ENCODE measurements at places on chromosomes 2 and 18.

DNA sequence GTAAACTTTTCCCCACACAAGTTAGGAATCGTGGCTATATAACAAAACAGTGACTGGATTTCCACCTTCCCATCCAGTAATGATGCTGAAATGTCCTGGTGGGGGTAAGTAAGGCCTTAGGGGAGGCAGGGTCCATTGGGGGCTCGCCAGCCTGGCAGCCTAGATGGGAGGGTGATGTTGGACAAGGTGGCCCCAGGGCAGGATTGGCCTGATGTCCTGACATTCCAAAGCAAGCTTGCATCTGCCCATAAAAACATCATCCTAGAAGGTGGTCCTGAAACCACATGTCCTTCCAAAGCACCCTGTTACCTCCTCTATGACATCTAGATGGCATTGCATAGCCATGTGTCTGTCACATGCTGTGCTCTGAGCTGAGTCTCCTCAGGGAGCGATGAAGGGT lies 54.1 kb upstream of the RAB6C start:
- no peak for DNase-seq

DNA sequence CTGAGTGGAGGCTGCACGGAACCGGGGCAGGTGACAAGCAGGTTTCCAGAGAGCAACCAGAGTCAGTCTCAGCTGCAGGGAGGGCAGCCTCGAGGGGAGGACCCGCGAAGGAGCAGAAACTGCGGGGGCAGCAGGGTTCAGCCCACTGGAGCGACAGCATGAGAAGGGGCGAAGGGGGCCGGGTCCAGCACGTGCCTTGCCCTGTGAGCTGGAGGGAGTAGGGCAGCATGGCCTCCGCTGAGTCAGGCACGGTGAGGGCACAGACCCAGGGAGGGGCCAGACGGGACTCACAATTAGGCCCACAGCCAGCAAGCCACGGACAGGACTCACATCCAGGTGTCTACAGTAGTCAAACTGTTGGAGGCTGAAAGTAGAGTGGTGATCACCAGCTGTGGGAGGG lies 22.7 kb upstream of the ATP9B start:
- DNase-seq, result no peak

DNA sequence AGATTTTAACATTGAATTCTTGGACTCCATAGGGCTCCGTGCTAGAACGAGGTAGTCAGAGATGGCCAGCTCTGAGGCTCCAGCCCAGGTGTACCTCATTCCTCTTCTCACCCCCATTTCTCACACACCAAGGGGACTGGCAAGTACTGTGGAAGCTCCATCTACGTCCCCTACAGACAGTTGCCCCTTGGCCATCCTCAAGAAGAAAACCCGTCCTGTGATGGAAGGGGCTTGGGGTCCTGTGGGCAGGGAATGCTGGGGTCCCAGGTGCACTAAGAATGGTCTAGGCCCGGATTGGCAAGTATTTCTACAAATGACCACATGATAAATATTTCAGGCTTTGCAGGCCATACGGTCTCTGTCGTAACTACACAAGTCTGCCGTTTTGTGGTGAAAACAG lies 110.3 kb downstream of the PDCL3 start:
- no peak for DNase-seq

DNA sequence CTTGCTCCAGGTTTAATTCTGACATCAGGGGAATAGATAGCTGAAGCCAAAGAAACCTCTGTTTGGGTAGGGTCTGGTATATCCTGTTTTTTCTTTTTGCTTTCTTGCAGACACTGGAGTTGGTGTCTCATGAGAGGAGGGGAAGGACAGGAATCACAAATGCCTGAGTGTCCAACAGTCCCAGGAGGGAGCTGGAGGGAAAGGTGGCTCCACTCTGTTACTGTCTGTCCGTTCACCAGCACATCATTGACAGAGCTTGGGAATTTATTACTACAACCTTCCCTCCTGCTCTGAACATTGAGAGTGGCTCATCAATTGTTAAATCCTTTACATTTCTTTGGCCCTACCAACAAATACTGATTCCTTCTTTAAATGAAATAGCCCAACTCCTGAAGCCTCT lies 152.3 kb upstream of the NOSTRIN start:
- DNase-seq, result no peak

DNA sequence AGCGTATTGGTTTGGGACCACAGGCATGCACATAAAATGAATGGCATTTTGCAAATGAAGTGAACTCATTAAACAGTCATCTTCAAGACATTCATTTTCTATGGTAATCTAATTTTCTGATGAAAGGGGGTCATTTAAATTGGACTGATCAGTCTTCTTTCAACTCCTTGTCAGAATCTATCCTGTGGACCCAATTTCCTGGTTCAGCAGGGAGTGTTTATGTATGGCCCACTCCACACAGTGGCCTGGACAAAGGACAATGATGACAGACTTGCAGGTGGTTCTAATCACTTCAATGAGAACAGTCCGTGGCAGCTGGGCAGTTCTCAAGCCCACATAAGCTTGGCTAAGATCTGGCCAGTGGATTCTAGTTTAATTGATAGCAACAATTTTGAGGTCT lies 448.1 kb downstream of the DCDC2C start:
- no peak for DNase-seq

DNA sequence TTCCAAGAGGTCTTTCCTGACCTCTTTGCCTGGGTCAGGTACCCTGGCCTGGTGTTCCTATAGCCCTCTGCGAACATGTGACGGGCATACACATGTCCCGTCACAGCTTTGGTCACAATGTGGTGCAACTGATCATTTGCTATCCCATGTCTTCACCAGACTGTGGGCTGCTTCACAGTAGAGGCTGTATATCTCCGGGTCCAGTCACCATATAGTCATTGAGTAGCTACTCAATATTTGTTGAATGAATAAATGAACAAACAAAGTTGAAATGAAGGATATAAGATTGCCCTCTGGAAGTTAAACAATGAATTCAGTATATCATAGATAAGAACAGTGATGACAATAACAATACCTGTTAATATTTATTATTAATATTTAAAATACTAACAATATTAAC lies 16.8 kb downstream of the AOX1 start:
- DNase-seq, result no peak

GRCh38 chr2:224881846-224882245 lies 160.4 kb downstream of the DOCK10 start:
- DNase-seq, result no peak

- no peak for DNase-seq
Observed at GRCh38 chr18:58698701-58699193, 27.5 kb downstream of the MALT1 start.

DNA sequence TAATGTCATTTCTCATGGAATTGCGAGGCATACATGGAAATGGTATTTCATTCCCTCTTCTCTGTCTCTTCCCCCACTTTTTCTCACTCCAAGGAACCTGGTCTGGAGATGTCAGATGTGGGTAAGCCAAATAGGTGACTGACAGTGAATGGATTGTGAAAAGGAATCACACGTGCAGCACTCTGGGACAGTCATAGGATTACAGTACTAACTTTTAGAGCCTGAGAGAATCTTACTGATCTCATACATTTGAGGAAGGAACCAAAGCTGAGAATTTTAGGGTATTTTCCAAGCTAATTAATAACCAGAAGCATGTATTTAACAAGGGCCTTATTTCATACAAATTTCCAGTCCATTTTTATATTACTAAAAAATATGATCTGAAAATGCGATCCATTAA lies 58.1 kb upstream of the ERBB4 start:
- DNase-seq, result no peak

DNA sequence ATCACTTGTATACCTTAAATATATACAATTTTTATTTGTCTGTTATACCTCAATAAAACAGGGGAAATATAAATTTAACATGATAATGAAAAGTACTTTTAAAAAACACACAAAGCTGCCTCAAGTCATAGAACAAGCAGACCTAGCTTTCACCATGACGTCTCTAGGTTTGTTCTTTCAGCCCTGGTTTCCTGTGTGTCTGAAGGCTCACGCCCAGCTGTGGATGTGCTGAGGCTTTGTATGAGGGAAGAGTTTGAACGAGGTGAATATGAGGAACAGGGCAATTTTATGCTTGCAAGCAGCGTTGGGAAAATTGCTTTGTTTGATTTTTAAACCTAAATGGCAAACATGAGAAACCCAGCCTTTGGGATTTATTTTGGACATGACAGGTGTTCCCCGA lies 15.3 kb downstream of the SH3RF3 start:
- no peak for DNase-seq

- DNase-seq, result no peak
Observed at GRCh38 chr2:189161894-189162293, 17.7 kb downstream of the COL5A2 start.

DNA sequence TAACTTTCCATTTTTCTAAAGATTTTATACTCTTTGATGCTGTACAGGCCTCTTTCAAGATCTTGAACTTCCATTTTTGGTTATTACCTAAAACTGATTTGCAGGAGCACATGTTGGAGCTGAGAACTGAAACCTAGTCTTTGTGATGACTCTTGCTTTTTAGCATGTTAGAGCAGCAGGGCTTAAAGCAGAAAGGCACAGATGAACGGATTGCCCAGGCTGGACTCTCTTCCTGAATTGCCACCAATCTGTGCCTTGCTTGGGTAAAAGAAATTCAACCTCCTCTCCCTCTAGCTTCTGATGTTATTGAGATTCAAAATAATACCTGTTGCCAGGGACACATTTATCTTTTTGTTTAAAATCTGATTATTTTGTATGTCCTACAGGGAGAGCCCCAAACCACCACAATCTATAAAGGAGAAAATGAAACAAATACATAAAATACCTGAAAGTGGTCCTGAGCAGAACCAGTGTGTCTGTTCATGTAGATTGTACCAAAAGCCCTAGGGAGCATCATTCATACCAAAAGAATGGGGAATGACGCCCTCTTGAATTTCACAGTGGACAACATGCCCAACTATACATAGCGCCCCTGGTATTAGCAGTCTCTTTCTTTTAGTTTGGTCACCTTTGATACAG lies 277.0 kb upstream of the MAP2 start:
- no peak for DNase-seq

DNA sequence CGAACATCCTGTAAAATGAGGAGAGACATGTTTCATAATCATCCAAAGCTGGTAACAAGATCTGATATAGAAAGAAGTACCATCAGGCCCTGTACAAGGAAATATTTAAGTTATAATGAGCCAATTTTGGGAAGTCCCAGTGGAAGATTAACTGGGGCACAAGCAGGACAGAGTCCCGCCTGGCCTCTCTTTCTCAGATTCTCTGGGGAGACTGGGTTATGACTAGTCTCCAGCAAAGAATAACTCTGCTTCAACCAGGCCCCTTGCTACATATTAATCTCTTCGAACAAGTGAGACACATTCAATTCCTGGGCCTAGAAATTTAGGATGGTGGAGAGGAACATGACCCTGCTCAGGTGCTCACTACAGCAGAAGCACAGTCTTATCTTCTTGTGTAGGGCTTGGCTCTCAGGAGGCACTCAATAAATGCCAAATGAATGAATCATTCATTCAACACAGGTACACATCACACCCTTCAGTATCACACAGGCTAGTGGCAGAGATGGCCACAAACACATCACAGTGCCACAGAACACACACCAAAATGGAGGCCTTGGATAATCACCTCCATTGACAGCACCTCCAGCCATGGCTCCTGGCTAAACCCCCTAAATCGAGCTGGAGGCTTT lies 46.4 kb upstream of the RNF152 start:
- no peak for DNase-seq

GRCh38 chr2:3610881-3611505 lies 16.1 kb downstream of the COLEC11 start:
- no peak for DNase-seq

GRCh38 chr2:95392730-95393455 lies 9.6 kb upstream of the FAHD2A start:
- DNase-seq, result no peak

GRCh38 chr2:207825045-207825954 lies 55.6 kb upstream of the FZD5 start:
- no peak for DNase-seq

GRCh38 chr2:84939426-84940087 lies 31.4 kb upstream of the KCMF1 start:
- DNase-seq, result no peak

- DNase-seq, result no peak
Observed at GRCh38 chr2:122422384-122422991, 667.0 kb downstream of the TSN start.

DNA sequence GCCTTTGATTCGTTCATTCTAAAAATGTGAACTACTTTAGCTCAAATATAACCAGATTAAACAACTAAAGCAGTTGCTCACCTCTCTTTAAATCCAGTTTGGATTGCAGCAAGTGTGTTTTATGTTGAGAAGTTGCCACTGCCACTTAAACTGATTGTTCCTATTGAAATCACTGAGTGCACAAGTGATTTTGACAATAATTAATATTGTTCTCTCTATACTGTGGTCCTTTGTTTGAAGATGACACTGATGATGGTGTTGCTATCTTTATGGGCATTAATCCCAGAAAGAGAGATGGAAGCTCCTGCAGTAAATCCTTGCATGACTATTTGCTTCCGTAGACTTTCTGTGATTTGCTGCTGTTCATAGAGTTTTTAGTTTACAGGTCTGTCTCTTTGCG lies 251.4 kb upstream of the ZEB2 start:
- DNase-seq, result no peak

DNA sequence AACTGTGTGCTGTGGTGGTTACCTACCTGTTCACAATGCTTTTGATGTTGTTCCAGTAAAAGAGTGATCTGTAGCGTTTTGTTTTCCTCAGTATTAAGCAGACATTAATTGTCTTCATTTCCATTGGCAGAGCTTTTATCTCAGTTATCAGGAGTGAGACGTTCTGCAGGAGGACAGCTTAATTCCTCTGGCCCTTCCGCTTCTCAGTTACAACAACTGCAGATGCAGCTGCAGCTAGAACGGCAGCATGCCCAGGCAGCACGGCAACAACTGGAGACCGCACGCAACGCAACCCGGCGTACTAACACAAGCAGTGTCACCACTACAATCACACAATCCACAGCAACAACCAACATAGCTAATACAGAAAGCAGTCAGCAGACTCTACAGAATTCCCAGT lies 78.3 kb downstream of the KCMF1 start:
- DNase-seq, result no peak

DNA sequence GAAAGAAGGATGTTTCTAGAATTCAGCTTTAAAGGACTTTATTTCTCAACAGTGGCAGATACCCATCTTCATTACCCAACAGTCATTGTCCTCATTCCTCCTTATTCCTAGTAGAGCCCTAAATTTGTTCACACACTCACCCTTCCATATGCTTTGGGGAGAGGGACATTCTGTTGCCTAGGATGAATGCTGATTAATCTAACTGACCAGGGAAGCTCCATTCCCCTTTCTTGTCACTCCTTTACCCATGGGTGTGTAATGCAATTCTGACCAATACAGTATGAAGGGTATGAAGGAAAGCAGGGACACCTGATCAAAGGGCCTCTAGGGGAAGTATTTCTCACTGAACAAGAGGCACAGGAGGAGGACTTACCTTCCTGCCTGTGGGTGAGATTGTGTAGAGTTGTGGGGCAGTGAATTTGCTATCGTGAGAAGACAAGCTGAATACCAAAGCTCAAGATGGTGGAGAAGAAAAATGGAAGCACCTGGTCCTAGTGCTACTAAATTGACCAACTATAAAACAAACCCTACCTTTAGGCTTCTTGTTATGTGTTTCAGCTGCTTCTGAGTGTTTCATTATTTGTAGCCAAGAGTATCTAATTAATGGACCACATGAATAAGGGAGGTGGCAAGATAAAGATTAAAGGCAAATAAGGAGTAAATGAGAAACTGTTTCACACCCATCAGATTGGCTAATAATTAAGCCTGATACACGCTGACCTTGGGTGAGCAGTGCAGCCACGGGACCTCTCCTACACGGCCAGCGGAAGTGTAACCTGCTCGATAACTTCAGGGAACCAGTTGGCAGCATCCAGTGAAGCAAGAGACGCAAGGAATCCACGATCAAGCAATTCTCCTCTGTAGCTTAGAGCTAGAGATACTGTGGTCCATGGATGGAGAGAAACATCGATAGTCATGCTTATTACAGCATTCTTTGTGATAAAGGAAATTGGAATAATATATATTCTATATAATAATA lies 202.3 kb downstream of the MYCN start:
- no peak for DNase-seq
